Right hindlimb (tissue), 1 donor: ENCODE measurements at places on chromosomes 5 and 9.
A peak's percentile ranks its signal among the peaks of the same experiment; 100 is the strongest.

DNA sequence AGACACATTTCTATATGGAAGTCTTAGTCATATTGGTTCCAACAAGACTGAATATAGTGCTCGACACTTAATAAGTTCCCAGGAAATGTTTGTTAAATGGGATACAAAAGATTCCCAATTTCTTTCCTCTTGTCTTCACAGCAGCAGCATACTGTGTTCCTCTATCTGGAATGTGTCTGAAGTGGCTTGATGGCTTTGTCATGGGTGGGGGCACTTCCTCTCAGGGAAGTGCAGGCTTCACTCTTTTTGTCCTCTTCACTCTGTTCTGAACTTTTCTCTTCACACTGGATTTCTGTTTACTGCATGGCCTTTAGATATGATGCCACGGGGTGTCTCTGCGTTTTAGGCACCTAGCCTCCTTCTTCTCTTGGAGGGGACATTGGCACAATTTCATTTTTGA is 127.7 kb upstream of the C9orf72 start:
- no peak for DNase-seq

DNA sequence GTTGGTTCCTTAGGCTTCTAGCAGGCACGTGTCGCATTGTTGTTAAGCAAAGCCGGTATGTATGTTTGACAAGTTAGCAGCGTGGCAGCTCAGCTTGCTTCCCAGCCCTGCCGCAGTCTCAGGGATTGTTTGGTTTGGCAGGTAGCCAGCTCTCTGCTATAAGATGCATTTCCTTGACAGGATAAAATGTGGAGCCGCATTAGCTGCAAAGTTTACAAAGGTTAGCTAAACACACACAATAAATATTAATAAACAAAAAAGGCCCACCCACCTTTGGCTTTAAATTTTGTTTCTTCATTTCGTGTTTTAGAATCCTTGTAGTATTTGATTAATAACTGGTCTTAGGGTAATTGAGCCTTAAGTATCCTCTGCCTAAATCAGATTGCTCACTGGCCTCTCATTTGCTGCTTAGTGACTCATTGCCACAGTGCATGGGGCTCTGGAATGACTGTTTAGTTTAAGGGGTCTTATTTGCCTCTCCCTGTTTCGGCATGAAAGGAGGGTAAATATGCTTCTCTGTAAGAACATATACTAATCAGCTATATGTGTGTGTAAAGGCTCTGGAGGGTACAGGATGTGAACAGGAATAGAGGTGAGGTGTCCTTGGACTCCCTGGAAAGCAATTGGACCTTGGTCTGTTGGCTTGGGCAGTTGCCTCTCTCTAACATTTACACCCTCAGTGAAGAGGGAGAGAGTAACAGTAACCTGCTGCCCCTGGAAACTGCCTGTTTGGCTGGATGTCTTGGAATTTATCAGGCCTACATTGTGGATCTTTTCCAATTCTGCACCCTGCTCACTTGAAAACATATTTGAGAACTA is 122.0 kb downstream of the GDNF start:
- peak; percentile 79 for DNase-seq

DNA sequence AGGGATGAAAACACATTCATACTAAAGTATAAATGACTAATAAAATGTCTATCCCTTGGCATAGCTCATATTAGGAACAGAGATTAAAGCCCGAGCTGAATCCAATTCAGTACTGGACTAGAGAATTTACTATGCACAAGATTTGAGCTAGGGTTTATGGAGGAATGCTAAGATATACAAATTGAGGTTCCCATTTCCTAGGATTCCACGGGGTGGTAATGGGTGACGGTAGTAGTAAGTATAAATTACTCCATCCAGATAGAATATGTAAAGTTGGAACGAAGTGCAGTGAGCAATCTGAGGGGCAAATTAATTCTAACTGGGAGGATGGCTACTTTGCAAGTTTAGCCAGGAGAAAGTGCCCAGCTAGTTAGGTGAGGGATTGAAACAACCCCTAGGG is 156.5 kb downstream of the GAS1 start:
- DNase-seq, result no peak

GRCh38 chr9:92206488-92206887 is 87.0 kb downstream of the IARS1 start:
- DNase-seq, result no peak

GRCh38 chr9:32069169-32069813 is 315.2 kb upstream of the ACO1 start:
- DNase-seq, result no peak

- no peak for DNase-seq
Observed at GRCh38 chr9:131607591-131607990, 62.3 kb downstream of the PRRT1B start.
